Activated CD4-positive, alpha-beta T cell treated with anti-CD3 and anti-CD28 coated beads for 4 hours (primary cell): ENCODE measurements at places on chromosomes 1 and 21.

GRCh38 chr1:193183019-193183627 is 3.3 kb downstream of the B3GALT2 start:
- no peak for DNase-seq

- no peak for DNase-seq
Measured at GRCh38 chr1:185514311-185514710, 197.3 kb upstream of the IVNS1ABP start.

DNA sequence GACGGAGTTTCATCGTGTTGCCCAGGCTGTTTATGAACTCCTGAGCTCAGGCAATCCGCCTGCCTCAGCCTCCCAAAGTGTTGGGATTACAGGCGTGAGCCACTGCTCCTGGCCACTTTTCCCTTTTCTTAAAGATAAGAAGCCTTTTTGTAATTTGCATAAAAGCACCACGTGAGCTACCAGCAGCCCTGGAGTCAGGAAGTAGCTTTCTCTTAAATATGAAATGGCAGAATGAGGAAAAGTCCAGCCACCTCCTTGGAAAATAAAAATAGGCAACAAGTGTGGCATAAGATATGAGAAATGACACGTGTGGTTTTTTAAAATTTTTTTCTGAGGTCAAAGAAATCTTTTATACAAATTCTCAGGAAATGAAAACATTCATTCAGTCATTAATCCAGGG is 259.7 kb downstream of the DYRK1A start:
- DNase-seq = no peak

GRCh38 chr1:64496606-64497005 is 26.7 kb downstream of the CACHD1 start:
- DNase-seq = no peak

DNA sequence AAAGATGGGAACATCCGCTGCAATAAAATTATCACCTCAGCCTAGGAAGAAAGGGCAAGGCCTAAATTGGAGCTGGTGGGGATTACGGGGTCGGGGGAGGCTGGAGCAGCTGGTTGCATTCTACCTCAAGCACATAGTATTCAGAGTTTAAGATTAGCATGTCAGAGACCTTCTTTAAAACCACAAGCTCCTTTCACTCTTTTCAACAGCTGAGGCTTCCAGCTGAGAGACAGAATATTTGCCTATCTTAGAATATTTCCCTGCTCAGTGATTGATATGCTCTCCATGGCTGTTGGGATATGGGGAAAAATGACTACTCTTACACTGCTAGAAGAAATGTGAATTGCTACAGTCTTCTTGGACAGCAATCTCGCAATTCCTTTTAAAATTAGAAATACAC is 248.6 kb downstream of the TBX15 start:
- DNase-seq = no peak

- DNase-seq = no peak
Measured at GRCh38 chr1:202561726-202562443, 148.4 kb downstream of the SYT2 start.

- no peak for DNase-seq
Measured at GRCh38 chr1:65431111-65431705, 10.7 kb downstream of the LEPR start.

GRCh38 chr1:158272681-158273080 is 17.0 kb upstream of the CD1C start:
- no peak for DNase-seq

DNA sequence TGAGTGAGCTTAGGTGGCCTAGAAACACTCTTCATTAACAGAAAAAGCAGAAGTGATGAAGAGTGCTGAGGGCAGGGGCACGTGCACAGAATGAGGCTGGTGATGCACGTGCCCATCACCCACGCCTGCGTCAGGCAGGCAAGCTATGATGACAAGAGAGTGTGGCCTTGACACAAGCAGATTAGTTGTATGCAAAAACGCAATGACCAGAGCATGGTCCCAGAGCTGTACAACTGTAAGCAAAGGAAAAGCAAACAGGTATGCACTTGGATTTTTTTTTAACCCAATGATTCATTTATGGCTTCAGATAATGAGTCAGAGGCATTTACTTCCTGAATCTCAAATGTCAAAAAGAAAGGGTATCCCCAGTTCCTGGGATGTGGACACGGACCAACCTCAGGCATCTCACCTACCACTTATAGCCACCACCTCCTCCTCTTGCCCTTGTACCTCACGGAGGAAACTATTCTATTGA is 9.1 kb upstream of the TMEM61 start:
- no peak for DNase-seq

- no peak for DNase-seq
Measured at GRCh38 chr1:54653036-54653435, 11.4 kb downstream of the MROH7 start.

DNA sequence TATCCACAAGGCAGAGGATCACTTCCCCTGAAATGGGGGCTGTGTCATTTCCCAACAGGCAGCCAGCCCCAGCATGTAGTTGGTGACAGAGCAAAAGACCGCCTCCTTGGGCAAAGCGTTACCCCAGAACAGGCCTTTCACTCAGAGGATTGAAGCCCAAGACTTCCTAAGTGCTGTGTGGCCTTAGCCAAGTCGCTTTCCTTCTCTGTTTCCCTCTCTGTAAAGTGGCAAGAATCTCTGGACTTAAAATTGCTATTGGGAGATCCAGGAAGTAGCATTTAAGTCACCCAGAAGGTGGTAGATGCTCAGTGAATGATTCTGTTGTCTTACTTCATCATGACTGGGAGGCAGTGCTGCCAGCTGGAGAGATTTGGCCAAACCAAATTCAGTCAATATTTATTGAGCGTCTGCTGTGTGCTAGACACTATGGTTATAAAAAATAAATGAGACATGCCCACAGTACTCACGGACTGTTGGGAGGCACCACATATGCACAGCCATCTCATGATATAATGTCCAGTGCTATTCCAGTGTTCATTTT is 35.3 kb downstream of the NIPAL3 start:
- DNase-seq = no peak

DNA sequence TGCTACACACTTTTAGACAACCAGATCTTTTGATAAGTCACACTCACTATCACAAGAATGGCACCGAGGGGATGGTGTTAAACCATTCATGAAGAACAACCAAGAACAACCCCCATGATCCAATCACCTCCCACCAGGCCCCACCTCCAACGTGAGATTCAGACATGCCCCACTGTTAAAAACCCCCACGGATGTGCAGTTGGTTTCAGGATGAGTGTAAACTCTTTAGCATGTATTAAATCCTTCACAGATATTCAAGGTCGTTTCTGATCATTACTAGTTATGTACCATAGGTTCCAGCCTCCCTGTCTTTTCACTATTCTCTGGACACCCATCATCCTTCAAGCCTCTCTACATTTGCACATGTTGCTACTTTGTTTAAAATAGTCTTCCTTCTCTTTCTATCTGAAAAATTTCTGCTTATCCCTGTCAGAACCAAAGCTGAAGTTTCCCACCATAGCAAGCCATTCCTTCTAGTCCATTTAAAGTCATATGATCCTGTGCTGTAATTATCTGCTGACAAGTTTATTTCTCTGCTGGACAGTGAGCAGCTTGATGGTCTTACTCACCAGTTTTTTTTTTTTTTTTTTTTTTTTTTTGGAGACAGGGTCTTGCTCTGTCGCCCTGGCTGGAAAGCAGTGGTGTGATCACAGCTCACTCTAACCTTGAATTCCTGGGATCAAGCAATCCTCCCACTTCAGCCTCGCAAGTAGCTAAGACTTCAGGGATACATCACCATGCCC is 36.8 kb downstream of the MAP10 start:
- no peak for DNase-seq

DNA sequence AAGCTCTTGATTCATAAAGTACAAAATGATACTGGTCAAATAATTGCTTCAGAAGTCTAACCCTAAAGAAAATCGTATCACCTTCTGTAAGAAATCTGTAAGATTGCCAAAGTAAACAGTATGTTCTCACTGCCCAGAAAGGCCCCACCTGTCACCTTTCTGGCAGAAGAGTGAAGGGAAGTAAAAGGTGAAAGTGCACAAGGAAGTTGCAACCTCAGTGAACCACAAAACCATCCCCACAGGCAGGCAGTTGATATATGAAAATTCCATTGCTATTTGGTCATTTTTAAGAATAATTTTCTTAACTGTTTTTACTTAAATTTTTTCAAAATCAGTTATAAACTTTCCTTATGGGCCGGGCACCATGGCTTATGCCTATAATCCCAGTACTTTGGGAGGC is 48.5 kb upstream of the FBXO28 start:
- no peak for DNase-seq

DNA sequence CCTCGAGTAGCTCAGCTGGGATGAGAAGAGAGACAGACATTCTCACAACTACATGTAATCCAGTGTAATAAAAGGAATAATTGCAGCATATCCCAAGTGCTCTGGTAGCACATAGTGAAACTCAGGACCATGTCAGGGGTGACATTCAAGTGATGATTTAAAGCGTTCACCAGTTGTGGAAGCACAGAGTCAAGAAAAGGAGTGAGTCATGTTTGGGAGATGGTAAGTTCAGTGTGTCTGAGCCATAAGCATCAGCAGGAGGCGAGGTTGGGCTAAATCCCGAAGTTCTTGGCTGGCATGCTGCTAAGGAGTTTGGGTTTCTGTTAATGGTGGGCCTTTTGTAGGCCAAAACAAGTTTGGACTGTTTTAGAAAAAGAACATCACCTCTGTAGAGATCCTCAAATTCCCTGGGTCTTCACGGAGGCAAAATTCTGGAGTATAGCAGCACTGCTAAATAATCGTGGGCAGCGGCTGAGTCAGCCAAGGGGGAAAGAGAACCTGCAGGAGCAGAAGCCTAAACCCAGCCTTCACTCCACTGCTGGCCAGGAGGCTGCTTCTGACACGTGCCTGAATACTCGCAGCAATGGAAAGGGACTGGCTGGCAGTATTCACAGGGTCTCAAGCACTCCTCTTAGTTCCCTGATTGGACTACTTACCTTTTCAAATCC is 7.2 kb upstream of the NHLH1 start:
- no peak for DNase-seq

DNA sequence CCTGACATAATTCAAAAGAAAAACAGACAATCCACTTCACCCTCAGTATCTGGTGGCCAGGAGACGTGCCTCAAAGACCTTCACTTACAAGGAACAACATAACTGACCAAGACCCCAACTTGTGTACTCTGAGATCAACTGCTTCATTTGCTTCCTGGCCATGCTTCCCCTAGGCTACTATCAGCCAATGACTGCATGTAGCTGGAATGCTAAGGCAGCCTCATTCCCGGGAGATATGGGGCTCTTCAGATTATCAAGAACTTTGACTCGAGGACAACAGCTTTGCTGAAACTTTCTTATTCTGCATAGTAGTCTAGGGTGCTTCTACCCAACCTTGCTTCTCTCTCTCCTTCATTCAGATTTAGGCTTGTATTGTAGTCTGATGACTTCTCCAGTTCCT is 11.7 kb upstream of the UCK2 start:
- DNase-seq = no peak

DNA sequence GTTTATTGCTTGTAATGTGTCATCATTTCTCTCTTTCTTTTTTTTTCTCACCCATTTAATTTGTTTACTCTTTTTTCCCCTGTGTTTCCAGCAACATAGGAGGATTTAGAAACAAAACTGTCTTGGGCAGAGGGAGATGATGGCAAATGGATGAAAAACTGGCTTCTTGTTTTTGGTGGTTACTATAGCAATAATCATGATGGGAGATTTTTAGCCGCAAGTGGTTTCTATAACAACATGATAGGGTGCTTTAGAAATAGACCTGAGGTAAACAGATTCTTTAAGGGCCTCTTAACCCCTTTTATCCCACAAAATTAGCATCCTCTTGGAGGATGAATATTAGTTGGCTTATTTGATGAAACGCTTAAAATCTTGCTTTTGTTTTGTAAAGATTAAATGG is 51.6 kb downstream of the CRB1 start:
- DNase-seq = no peak

DNA sequence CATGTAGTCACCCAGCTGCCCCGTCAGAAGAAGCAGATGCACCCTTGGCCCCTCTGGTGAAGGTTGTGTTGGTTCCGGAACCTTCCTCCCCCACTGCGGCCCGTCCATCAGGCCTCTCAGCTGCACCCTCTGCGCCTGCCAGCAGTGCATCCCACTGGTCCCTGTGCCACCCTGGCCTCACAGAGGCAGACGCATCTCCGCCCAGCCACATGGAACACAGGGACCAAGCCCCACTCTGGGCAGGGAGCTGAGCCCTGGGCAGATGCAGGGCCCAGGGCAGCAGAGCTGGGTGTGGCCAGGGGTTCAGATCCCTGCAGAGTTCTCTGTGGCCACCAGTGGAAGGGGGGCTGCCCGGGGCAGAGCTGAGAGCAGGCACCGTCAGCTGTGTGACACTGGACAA is 50.6 kb downstream of the SLC19A1 start:
- DNase-seq = no peak

GRCh38 chr1:172818841-172819527 is 160.1 kb downstream of the FASLG start:
- peak; percentile 25 for DNase-seq

GRCh38 chr1:50985094-50985493 is 15.0 kb downstream of the CDKN2C start:
- no peak for DNase-seq

- no peak for DNase-seq
Measured at GRCh38 chr1:20344738-20345137, 54.1 kb downstream of the VWA5B1 start.

GRCh38 chr1:14962407-14962806 is 191.1 kb upstream of the TMEM51 start:
- no peak for DNase-seq

DNA sequence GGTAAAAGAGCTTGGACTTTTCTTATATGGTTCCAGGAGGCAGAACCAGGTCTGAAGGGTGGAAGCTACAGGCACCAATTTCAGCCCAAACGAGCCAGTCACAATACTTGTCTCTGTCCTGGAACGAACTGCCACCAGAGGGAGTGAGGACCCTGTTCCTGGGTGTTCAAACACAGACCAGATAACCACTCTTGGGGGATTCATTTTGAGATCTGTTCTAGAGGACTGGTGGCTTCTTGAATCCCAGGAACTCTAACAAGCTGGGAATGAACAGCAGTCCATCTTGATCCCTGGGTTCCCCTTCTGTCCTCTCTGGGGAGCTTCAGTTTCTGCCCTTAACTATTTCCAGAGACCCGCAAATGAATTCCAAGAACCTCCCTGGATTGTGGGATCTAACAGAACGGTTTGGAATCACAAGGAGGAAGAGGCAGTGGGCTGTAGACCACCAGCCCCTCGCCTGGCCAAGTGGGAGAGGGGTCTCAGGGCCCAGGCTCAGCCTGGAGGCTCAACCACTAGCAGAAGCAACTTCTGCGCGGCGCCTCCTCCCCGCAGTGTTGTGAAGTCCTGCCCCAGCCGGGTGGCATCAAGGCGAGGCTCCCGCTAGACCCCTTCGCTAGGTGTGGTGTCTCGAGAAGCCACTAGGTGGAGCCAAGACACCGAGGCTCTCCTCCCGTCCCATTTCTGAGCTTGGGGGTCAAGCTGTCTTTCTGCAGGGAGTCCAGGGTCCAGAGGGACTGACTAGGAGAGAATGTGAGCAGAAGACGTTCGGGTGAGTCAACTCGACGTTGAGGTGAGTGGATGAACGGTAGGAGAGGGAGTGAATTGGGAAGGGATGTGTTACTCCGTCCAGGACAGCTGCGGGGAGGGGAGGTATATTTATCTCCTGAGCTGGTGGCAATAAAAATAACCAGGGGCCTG is 12.1 kb upstream of the NES start:
- DNase-seq = peak; percentile 75
